ENCODE measurements at places on chromosomes 7 and 10.

- no peak for DNase-seq
Measured at GRCh38 chr10:119491966-119492757, 50.4 kb downstream of the RGS10 start.

DNA sequence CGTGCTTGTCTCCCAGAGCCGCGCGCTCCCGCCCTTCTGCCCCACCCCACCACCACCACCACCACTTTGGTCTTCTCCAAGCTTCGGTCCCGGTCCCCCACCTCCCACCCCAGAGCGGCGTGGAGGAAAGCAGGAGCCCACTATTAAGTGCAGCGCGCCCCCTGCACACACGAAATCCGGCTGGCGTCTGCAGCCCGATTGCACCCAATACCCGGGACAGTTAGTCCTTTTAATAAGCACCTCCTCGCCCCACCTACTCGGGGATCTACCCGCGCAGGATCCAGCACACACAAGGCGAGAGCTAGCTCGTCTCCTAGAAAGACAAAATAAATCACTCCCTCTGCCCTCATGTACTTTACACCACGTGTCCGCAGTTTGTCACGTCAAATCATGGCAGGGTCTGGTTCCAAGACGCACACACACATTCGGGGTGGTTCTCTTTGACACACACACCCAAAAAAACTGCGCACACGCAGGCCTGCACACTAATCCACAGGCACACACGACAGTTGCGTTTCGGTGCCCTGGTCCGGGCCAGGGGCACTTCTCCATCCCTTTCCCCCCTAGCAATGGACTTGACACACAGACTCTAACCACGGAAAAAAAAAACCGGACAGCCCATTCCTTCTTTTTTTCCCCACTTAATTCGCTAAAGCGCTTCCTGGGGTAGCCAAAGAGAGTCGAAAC lies 1.6 kb downstream of the SFMBT2 start:
- no peak for DNase-seq

DNA sequence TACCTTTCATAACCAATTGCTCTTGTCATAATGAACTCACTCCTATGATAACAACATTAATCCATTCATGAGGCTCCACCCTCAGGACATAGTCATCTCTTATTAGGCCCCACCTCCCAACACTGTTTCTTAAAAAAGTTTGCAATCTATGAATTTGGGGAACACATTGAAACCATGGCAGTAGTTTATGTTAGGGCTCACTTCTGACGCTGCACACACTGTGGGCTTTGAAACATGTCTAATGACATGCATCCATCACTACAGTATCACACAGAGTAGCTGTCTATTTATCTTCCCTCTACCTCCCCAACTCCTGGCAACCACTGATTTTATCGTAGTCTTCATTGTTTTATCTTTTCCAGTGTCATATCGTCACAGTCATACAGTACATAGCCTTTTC lies 299.8 kb downstream of the GLRX3 start:
- no peak for DNase-seq

DNA sequence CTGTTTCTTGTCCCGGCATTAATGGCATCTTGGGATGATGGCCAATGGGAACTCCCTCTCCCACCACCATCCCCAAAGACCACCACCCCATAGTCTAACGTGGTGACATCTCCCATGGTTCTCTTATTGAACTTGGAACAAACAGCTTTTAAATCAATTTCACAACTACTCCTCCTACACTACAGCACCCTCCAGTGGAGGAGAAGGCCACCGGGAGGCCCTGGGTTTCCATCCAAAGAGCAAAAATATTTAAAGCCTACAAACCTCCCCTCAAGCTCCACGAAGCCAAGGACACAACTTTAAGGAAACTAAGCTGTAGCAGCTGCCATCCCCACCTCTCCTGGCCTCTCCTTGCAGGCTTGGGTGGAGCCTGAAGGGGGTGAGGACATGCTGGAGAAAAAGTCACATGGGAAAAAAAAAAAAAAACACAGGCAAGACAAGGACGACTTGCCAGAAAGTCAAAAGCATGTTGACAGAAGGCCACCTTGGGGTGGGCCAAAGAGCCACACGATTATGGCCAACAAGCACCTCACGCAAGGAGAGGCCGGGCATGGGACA lies 94.0 kb upstream of the LANCL2 start:
- no peak for DNase-seq

DNA sequence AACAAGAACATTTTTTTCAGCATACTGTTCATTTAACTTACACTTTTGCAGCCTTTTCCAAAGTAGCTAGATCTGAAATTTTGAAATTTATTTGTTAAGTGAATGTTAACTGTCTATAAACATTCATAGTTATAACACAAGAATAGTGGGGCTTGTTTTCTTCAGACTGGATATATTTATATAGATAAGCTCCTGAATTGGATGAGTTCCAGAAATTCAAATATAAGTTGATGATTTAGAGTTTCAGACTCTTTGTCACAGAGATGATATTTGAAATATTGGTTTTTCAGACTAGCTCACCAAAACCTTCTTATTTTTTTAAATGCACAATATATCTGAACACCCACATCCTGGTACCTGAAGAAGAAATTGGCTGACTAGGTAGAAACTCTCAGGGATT lies 44.0 kb downstream of the ZNRF2 start:
- DNase-seq = no peak

GRCh38 chr10:76416642-76417041 lies 985.2 kb downstream of the LRMDA start:
- no peak for DNase-seq

- no peak for DNase-seq
Measured at GRCh38 chr7:127900141-127900540, 131.1 kb downstream of the LRRC4 start.

DNA sequence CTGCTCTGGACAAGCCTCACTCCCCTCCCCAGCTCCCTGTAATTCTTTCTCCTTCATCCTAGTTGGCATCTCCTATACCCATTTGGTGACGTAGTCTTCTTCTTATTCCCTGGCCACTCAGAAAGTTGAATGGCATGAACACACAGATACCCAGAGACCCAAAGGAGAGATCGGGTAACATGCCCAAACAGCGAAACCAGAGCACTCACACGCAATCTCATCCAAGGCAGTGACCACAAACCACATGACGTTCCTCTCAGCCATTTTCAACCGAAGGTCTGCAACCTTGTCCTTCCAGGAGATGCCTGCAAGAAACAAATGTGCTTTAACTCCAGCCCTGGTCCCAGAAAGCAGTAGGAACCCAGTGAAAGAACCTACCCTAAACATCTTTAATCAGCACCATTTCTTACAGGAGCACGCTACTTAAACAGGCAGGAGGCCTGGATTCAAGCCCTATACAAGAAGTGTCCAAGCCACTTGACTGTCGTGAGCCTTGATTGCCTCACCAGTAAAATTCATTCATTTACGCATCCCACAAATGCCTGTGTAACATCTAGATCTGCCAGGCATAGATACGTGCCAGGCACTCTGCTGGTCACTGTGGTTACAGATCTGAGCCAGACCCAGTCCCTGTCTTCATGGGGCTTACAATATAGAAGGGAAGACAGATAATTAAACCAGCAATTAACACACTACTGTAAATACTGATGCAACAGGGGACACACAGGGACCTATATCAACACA lies 37.1 kb downstream of the XPNPEP1 start:
- no peak for DNase-seq

- DNase-seq = no peak
Measured at GRCh38 chr7:45343746-45344145, 186.2 kb downstream of the RAMP3 start.
